ENCODE measurements at places on chromosomes 7 and 10.
A peak's percentile ranks its signal among the peaks of the same experiment; 100 is the strongest.

DNA sequence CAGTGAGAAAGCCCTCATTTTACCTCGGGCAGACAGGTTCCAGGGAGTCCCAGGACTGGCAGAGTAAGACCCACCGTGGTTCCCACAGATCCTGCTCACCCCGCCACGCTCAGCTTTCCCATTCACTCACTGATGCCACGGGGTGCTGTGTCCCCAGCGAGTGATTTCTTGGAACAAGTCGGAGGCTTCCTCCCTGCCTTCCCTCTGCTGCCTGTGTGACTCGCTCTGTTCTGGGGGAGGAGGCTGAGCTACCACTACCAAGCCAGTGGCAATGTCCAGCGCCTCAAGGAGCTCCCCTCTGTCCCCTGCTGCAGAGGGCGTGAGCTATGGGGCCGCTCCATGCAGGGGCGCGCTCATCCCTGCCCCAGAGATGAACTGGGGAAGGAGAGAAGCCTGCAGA is 12.6 kb downstream of the IL15RA start:
- DNase-seq: no peak

DNA sequence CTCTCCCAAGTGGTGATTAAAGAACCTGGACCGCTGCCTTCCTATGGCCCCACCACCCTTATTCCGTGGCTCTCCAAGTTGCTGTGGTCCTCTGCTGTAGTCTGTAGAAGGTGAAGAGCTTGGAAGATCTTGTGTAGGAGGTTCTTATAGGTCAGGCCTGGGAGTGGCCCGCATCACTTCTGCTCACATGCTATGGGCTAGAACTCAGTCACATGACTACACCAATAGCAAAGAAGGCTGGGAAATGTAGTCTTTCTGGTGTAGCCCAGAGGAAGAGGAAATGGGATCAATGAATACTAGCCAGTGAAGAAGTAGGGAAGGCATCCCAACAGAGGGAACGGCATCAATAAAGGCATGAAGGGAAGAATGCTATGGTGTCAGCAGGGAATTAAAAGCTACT is 41.3 kb upstream of the AOAH start:
- DNase-seq: peak; percentile 55

GRCh38 chr7:33933611-33934281 is 28.4 kb downstream of the BMPER start:
- DNase-seq: peak; percentile 89

GRCh38 chr7:147498081-147498480 is 1092.5 kb upstream of the C7orf33 start:
- DNase-seq: no peak

GRCh38 chr10:50310560-50311174 is 59.4 kb upstream of the ASAH2 start:
- DNase-seq: peak; percentile 43

DNA sequence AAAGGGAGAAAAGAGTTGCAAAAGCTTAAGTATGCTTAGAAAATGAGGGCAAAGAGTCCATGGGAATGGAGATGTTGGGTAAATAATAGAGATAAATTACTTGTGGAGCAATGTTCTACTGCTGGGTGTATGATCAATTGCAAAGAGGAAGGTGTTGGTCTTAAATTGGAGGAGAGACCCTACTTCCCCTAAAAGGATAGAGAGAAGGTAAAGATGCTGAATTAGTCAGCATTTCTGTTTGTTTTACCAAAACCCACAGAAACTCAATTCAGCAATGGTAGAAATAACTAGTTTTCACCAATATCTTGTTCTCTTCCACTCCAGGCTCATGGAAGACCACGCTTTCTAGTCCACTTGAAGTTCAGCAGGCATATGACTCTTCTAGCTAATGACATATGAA is 32.1 kb downstream of the ASB4 start:
- no peak for DNase-seq

DNA sequence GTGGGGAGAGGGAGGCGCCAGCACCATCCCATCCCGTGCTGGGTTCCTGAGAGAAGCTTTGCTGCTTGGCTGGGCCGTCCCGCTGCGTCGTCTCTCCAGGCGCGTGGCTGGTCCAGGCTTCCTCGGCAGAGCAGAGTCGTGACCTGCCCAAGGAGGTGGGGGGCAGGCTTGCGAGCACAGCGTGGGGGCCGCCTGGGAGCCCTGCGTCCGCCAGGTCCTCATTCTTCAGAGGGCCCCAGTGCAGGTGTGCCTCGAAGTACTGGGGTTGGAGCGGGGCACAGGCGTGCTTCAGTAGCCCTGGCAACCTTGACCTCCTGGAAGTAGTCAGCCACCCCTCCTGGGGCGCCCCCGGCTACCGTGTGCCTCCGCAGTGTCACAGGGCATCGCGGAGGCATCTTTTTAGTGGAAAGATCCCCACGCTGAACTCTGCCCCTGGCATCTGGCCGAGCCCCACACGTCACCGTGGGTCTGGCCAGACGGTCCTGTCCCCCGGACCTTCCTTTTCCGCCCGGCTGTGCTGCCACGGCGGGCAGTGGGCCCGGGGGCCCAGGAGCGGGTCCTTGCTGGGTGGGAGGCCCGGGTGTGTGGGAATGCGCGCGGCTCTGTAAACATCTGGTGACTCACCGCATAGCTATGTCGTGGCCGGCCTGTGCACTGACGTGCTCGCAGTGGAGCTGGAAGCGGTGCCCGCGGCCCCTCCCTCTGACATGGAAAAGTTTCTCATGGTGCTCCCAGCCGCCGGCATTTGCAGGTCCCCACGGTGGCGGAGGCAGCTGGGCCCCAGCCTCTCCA is 6.4 kb downstream of the MAFK start:
- peak; percentile 97 for DNase-seq

GRCh38 chr7:47256016-47256415 is 325.9 kb downstream of the TNS3 start:
- no peak for DNase-seq

- DNase-seq: no peak
These were observed 48.1 kb downstream of the FAM241B start for GRCh38 chr10:69677985-69678654.

- DNase-seq: peak; percentile 57
These were observed 84.1 kb upstream of the LRRC4 start for GRCh38 chr7:128115336-128115820.

GRCh38 chr7:139543801-139544603 is 20.5 kb downstream of the CLEC2L start:
- no peak for DNase-seq

DNA sequence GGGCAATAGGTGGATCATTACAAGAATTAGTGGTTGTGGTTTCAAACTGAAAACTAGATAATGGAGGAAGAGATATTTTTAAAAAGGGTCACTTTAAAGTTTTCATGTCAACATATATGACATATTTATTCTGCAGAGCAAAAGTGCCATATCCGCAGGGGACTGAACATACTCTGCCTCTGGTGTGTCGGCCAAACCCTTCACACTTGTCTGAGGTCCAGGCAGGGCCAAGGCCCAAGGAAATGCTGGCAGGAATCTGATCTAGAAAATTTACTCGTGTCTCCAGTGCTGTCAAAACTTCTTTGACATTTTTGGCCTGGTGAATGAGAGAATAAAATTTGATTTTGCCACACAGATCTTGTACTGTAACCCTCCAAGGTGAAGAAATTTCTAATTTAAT is 562.3 kb downstream of the CCSER2 start:
- DNase-seq: no peak

- no peak for DNase-seq
These were observed 62.0 kb downstream of the BBS9 start for GRCh38 chr7:33191340-33191739.

GRCh38 chr10:13555884-13556510 is 27.2 kb upstream of the BEND7 start:
- DNase-seq: no peak

GRCh38 chr10:78754269-78755062 is 314.3 kb upstream of the ZMIZ1 start:
- peak; percentile 72 for DNase-seq

DNA sequence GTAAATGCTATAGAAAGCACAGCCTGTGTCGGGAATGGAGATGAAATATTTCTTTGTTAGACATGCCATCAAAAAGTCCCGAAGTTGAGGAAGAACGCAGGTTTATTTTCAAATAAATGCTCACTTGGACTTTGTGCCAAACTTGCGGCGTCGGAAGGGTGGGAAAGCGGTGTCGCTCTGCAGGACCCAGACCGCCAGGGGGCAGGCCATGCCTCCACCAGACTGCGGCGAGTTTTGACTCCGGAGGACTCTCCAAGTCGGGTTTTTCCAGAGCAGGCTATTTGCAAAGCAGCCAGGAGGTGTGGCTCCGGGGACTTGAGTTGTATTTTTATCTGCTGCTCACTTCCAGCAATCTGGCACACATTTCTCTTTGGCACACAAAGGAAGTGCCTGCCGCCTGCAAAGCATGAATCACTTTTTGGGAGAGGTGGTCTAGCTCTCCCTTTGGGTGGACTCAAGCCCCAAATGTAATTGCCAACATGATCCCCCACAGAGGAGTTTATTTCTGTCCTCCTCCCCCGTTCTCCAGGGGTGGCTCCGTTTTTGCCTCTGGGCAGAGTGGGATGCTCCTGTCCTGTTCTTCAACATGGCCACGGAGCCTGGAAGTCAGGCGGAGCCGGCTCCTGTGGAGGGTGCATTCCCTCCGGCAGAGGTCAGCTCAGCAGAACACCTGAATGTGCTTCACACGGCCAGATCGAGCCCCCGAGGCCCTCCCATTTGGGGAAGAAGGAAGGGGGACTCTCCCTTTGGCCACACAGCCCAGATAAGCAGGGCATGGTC is 82.3 kb upstream of the GPR26 start:
- peak; percentile 27 for DNase-seq
